ENCODE measurements at places on chromosomes 1 and 21.

GRCh38 chr1:12426030-12426429 lies 192.0 kb downstream of the DHRS3 start:
- no peak for DNase-seq

GRCh38 chr1:51518586-51519047 lies 449 bp downstream of the EPS15 start:
- DNase-seq = no peak

DNA sequence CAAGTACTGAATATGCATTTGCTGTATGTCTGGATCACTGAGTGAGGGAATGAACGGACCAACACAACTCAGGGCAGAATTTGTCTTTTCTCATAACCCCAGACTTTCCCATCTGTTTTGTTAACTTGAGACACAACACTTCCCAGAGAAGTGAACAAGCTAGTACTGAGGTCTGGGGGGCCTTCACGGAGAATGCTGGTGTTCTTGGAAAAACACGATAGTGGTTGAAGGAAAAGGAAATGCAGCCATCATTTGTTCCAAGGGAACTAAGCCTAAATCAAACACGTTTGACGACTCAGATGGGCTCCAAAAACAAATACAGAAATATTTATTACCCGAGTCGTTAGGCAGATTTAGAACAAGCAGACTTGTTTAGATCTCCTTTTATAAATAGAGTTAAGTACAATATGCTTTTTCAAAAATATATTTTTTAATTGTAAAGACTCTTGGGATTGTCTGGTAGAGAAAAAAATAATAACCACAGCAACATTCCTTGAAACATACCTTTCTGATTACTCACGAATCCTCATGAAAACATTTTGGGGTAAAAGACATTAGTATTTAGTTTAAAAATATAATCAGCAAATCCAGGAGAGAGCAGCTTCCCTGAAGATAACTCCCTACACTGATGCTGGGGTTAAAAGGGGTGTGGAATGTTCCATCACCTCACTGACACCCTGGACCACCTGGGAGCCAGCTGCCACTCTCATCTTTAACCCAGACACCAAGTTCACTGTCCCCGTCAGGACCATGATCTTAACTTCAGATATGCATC lies 427.7 kb upstream of the RUNX1 start:
- peak; percentile 44 for DNase-seq

- no peak for DNase-seq
These were observed 11.0 kb upstream of the LHX4 start for GRCh38 chr1:180218806-180219765.

- DNase-seq = peak; percentile 11
These were observed 117.6 kb downstream of the NME7 start for GRCh38 chr1:169250022-169250421.

DNA sequence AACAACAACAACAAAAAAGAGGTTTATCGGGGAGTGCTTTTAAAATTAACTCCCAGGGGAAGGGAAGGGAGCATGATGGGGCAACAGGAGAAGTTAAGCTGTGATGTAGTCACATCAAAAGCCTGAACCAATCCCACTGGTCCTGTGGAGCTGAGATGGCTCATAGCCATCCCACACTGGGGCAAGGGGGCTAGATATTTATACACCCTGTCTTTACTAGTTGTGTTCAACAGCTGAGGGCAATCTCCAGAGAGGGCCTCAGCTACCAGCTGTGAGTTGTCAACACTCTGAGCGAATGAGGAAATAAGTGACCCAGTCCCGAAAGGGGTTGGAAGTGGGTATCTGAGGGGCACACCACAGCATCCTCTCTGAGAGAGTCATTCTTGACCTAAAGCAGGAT lies 31.0 kb upstream of the CREG1 start:
- DNase-seq = no peak

GRCh38 chr1:83718338-83718737 lies 280.6 kb downstream of the TTLL7 start:
- no peak for DNase-seq

GRCh38 chr1:211619033-211619996 lies 40.4 kb upstream of the SLC30A1 start:
- no peak for DNase-seq

- no peak for DNase-seq
These were observed 358.4 kb upstream of the ST6GALNAC5 start for GRCh38 chr1:76508871-76509270.

DNA sequence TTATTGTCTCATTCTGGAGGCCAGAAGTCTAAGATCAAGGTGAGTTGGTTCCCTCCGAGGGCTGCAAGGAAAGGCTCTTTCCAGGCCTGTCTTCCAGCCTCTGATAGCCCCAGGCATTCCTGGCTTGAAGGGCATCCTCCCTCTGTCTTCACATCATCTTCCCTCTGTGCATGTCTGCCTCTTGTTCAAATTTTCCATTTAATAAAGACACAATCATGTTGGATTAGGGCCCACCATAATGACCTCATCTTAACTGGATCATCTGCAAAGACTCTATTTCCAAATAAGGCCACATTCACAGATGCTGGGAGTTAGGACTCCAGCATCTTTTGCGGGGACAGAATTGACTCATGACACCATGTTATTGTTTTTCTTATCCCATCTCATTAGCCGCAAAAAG lies 24.5 kb downstream of the HUNK start:
- no peak for DNase-seq

DNA sequence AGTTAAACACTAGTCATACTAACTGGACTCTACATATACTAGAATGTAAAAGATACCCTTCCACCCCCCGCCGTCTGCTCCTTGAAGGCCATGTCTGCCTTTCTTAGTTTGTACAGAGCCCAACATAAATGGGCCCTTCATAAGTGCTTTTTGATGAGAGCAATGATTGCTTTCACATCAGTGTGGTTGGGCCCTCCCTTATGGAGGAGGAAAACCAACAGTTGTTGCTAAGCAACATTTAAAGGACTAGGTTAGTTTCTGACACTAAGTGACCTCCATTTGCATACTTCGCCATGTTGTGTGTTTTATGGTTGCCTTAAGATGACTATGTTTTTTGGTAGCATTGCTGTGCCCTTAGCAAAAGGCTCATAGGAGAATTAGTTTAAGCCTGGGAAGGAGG lies 182.0 kb upstream of the SGIP1 start:
- DNase-seq = no peak

GRCh38 chr1:229784834-229785233 lies 158.8 kb downstream of the URB2 start:
- DNase-seq = no peak

DNA sequence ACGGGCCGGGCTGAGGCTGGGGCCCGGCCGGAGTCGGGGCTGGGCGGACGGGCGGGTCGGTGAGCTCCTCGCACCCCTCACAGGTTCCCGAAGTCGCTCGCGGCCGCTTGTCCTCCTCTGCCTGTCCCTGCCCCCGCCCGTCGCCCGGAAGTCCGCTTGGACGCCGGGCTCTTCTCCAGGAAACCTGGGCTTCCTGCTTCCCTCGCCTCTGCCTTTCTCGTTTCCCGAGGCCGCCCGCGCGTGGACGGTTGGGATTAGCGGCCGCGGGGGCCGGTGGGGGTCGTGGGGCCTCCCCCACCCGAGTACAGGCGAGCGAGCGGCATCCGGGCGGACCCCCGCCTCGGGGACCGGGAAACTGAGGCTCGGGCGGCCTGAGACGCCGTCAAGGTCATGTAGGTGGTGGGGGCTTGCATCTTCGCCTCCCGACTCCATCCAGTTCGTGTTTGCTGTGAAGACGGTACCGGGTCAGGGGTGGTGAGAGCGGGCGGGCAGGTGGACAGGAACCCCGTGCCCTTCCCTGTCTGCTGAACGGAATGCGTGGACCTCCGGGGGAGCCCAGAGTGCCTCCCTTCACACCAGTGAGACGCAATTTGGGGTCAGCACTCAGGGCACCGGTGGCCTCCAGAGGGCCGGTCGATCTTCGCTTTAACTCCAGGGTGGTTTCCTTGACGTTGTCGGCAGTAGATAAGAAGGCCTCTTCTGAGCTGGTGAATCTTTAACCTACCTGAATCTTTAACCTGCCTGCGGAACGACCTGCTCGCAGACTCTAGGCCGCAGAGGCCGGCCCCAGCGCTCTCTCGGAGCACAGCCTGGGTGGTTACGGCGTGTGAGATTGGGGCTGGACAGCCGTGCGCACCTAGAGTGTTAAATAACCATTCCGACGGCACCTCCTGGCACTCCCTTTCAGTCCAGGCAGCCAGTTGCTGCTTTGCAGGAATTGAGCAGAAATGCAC lies 686 bp downstream of the ARF1 start:
- no peak for DNase-seq

All from HFF-Myc (cell line).